CD4-positive, alpha-beta T cell treated with Interleukin-21 for 1 hour (primary cell): ENCODE measurements at places on chromosomes 6 and 20.
A peak's percentile ranks its signal among the peaks of the same experiment; 100 is the strongest.

DNA sequence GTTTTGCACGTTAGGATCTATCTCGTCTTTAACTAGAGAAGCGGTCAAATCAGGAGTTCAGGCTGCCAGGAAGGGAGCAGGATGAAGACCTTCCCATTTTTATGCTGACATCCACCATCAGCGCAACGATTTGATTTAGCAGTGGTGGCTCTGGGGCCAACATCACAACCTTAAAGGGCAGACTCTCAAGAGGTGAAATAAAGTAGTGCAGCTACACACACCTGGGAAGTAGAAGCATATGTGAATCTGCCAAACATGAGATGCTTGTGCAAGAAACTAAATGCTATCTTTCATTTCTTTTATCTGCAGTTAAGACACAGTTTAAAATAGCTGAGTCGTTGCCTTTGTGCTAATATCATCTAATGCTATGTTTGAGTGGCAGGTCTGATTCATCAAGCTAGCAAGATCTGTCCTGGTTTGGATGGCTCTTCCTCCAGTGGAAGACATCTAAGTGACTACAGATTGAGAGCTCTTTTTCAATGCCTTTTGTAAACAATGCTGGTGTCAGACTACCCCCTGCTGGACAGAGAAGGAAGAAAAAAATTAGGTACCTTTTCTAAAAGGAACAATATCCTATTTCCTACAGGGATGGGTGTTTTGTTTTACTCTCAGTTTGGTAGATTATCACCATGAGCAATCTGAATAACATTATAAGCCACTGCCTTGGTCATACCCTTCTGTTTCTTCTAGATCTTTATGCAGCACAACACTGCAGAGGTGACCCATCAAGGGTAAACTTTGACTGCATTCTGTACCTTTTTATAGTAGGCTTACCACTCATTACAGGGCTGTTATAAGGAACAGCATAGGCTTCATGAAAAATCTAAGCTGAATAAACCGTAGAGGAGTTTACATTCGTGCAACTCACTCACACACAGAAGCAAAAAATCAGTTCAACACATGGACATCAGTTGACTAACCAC, 171.6 kb upstream of the FBXL4 start:
- DNase-seq: peak; percentile 39

DNA sequence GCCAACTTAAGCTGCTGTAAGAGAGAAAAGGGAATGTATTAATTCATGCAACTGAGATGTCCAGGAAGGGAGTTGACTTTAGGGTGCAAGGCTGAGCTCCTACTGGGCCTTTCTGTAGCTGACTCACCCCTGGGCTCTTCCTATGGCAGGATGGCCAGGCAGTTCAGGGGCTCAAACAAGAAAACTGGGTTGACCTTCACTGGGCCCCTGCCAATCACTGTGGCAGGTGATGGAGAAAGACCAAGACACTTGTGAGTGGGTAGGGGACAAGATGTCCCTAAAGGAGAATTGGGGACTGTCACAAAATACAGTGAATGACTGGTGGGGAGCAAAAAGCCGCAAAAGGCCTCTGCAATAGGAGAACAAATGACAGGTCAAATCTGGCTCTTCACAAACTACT, 21.5 kb upstream of the RALGAPA2 start:
- no peak for DNase-seq

- no peak for DNase-seq
These were observed 175.7 kb upstream of the PLN start for GRCh38 chr6:118372413-118372812.

GRCh38 chr6:69699655-69700054, 97.2 kb downstream of the LMBRD1 start:
- DNase-seq: no peak

- DNase-seq: peak; percentile 73
These were observed 9.1 kb upstream of the MAPK13 start for GRCh38 chr6:36120979-36121786.

DNA sequence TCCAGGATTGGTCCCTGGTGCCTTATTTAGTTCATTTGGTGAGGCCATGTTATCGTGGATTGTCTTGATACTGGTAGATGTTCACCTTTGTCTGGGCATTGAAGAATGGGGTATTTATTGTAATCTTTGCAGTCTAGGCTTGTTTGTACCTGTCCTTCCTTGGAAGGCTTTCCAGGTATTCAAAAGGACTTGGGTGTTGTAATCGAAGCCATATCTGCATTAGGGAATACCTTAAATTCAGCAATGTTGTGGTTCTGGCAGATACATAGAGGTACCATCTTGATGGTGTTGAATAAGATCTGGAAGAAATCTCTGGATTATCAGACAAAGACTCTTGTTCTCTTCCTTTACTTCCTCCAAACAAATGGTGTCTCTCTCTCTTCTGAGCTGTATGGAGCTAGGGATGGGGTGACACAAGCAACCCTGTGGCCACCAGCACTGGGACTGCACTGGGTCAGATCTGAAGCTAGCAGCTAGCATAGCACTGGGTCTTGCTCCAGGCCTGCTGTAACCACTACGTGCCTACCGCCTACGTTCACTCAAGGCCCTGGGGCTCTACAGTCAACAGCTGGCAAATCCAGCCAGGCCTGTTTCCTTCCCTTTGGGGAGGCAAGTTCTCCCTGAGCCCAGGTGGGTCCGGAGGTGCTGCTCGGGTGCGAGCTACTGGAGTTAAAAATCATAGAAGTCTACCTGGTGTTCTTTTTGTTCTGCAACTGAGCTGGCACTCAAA, 261.1 kb upstream of the CITED2 start:
- no peak for DNase-seq

DNA sequence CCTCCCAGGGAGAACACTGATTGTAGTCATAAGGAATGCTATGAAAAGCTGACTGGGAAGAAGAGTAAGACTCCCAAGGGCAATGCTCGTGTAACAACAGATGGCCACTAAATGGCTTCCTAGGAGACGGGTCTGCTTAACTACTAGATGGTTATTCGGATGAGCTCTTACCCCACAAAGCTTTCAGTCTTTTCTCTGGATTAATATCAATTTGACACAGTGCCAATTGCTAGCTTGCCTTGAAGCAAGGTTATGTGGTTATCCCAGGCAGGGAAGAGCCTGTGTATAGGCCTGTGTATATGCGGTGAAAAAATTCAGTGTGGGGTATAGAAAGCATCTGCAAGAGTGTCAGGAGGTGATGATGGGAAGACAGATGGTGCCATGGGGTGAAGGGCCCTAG, 86.4 kb upstream of the NOX3 start:
- no peak for DNase-seq

DNA sequence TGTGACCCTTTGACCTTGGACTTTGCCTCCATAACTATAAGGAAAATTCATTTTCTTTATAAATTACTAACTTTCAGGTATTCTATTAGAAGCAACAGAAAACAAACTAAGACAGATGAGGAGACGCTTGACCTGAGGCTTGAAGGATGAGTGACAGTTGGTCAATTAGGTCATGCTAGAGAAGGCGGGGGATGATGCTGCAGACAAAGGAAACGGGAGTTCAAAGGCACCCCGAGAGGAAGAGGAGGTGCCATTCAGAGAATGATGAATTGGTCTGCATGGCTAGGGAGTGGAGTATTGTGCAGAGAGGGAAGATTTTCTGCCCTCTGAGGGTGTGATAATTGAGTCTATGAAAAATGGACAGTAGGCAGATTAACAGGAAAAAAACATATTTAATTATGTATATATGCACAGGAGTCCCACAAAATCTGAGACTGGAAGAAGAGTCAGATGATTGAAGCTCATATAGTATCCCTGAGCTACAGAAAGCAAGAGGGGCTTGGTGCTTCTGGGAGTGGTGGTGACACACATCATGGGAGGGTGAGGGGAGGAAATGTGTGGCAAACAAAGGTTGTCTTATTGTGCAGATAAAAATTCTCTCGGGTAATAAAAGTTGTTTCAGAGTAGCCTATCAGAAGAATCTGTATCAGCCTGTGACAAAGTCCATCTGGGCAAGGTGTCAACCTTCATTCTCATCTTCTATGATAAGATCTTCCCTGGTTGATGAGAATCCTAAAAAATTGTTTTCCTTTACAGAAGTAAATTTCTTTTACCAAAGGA, 20.4 kb upstream of the FUCA2 start:
- DNase-seq: no peak

- no peak for DNase-seq
These were observed 906 bp upstream of the PDE10A start for GRCh38 chr6:165663736-165664558.

GRCh38 chr6:33213166-33213988, 5.1 kb downstream of the RING1 start:
- DNase-seq: no peak

GRCh38 chr6:29737707-29738630, 14.7 kb downstream of the HLA-F start:
- DNase-seq: peak; percentile 81

- no peak for DNase-seq
These were observed 15.6 kb downstream of the MEP1A start for GRCh38 chr6:46808806-46809205.

GRCh38 chr6:112881828-112882780, 535.0 kb downstream of the RFPL4B start:
- DNase-seq: no peak

GRCh38 chr6:89172131-89172530, 26.3 kb downstream of the PM20D2 start:
- DNase-seq: no peak

DNA sequence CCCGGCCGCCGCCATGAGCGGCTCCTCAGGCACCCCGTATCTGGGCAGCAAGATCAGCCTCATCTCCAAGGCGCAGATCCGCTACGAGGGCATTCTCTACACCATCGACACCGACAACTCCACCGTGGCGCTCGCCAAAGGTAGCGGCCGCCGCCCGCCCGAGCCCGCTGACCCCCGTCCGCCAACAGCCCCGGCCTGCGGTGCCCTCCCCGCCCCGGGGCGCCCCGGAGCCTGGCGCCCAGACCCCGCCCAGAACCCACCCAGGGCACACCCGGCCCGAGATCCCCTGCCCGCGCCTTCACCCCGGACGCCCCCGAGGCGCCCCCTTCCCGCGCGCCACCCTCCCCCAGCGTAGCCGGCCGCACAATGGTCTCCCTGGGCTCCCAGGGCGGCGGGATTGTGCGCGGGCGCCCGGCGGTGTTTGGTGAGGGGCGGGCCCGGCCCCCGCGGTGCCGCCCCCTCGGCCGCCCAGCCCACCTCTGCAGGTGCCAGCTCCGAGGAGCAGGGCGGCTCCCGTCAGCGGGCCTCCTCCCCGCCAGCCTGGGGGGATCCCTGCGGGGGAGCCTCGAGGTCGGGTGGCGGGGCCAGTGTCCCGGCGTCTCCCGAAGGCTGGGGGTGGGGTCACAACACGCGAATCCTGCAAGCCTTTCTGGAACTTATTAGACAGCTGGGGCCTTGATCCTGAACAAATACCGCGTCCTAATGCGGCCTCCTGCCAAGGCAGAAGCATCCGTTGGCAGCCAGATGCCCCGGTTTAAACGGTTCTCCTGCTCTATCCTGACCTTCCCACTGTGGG, 577 bp downstream of the LSM14B start:
- DNase-seq: peak; percentile 48

- no peak for DNase-seq
These were observed 9.2 kb upstream of the DEFB113 start for GRCh38 chr6:49978332-49979226.

DNA sequence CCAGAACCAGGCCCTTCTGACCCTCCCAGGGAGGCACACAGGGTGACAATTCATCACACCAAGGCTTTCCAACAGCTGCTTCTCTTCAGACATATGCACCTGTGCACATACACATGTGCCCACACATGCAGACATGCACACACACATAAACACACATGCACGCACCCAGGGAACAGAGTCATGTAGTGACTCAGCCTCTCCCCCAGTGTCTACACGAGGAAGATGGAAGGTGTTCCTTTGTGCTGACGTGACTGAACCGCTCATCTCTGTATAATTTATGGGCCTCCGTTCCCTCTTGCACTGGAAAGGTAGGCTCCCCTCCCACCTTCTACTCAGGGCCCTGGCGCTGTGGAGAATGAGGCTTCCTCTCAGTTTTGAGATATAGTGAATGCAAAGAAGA, 23.8 kb upstream of the PLEKHG1 start:
- DNase-seq: no peak

- no peak for DNase-seq
These were observed 76.0 kb downstream of the RSPH3 start for GRCh38 chr6:158923805-158924498.

DNA sequence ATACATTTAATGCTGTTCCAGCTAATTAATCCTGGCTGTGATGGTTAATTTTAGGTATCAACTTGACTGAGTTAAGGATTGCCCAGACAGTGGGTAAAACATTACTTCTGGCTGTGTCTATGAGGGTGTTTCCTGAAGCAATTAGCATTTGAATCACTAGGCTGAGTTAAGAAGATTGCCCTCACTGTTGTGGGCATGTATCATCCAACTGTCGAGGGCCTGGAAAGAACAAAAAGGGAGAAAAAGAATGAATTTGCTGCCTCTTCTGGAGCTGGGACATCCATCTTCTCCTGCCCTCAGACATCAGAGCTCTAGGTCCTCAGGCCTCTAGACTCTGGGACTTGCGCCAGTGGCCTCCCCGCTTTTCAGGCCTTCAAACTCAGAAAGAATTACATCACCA, 34.3 kb downstream of the SDHAF4 start:
- DNase-seq: no peak

DNA sequence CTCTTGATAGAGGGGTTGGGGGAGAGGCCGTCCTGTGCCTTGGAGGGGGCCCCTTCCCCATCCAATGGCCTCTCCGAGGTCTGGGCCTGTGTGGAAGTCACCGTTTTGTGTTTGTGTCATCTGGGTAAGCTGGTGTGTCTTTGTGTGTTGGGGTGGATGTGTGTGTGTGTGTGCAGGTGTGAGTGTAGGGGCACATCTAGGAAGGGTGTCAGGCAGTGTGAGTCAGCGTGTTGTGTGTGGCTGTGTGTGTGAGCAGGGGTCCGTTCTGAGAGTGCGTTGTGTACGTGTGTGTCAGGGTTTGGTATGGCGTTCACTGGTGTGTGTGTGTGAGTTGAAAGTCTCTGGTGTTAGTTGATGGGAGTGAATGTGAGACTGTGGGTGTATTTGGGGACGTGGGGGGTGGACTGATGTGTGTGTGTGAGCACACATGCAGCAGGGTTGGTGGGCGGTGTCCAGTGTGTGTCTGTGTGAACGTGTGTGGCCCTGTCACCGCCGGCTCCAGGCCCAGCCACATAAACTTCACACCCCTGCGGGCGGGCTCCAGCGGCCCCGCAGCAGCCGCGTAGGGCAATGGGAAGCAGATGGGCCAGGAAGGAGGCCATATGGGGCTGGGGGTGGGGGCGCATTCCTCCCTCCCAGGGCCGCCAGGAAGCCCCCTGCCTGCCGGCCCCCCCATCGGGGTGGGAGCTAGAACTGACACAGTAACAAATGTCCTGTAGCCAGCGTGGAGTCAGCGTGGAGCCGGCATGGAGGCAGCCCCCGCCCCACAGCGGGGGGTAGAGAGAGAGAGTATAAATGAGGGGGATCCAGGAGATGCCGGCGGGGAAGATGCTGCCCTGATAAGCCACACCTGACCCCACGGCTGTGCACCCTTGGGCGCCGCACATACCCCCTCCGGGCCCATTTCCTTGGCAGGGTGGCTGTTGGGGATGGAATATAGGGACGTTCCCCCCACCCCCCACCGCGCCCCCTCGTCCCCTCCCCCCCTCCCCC, 32.1 kb downstream of the SNAI1 start:
- DNase-seq: no peak
